ENCODE measurements at places on chromosomes 1 and 21.

- DNase-seq, result no peak
Observed at GRCh38 chr21:45029948-45030681, 44.3 kb upstream of the ADARB1 start.

- DNase-seq, result no peak
Observed at GRCh38 chr1:26158908-26159742, at the start of gene FAM110D. FAM110D (plus strand) TSS chr1:26159079; CDS start chr1:26161292, 2,213 bp downstream.

- no peak for DNase-seq
Observed at GRCh38 chr1:150906329-150906728, 19.4 kb downstream of the CTXND2 start.

DNA sequence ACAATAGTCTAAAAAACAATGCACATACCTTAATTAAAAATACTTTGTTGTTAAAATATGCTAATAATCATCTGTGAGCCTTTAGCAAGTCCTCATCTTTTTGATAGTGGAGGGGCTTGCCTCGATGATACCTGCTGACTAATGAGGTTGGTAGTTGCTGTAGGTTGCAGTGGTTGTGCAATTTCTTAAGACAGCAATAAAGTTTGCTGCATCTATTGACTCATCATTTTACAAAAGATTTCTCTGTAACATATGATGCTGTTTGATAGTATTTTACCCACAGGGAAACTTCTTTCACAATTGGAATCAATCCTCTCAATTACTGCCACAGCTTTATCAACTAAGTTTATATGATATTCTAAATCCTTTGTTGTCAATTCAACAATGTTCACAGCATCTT is 7.6 kb downstream of the C1orf87 start:
- no peak for DNase-seq

DNA sequence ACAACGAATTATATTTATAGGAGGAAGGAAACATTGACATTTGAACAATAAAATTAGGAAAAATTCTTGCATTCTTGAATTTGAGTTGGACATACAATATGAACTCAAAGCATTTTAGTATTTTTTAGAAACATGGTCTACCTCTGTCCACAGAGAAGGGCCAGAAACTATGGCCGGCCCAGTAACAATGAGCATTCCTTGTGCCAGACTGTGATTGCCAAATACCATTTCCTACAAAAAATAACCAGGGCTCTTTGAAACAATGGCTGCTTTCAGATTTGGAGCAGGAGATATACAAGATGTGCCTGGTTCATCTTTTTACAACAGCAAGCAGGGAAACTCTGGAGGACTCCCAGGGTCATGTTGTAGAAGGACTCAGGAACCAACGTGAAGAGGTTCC is 38.4 kb downstream of the NOS1AP start:
- DNase-seq, result no peak

DNA sequence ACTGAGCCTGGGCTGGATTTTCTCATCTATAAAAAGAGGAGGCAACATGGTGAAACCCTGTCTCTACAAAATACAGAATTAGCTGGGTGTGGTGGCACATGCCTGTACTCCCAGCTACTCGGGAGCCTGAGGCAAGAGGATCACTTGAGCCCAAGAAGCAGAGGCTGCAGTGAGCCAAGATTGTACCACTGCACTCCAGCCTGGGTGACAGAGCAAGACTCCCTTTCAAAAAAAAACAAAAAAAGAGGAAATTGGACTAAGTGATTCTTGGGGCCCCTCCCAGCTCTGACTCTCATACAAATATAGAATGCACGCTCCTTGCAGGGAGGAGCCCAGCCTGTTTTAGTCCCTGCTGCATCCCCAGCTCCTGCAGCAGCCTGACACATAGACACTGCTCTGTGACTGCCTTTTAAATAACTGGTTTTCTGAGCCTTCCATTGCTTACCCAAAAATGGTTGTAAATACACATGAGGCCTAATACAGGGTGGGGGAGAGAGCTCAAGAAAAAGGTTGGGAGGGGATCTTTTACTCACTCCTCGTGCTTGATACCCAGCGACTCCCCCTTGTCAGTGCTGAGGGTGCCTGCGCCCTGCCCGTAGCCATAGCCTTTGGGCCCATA is 17.2 kb downstream of the CSRP1 start:
- no peak for DNase-seq

DNA sequence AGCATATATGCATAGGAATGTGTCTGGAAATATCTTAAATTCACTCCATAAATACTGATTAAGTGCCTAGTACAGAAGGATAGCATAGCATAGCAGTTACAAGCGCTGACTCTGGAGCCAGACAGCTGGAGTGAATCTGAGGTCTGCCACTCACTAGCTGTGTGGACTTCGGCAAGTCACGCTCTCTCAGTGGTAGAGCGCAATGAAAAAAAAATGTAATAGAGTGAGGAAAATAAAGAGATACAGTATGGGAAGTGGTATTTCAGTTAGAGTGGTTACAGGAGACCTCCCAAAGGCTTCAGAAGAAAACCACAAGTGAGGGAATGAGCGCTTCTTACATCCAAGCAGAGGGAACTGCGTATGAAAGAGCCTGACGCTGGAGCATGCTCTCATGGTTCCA is 338.9 kb upstream of the PRMT6 start:
- no peak for DNase-seq

GRCh38 chr1:14661222-14661621 is 62.7 kb downstream of the KAZN start:
- no peak for DNase-seq

GRCh38 chr1:85816606-85817005 is 108.4 kb upstream of the ZNHIT6 start:
- no peak for DNase-seq

- DNase-seq, result no peak
Observed at GRCh38 chr1:2921970-2922686, 99.1 kb upstream of the ACTRT2 start.

DNA sequence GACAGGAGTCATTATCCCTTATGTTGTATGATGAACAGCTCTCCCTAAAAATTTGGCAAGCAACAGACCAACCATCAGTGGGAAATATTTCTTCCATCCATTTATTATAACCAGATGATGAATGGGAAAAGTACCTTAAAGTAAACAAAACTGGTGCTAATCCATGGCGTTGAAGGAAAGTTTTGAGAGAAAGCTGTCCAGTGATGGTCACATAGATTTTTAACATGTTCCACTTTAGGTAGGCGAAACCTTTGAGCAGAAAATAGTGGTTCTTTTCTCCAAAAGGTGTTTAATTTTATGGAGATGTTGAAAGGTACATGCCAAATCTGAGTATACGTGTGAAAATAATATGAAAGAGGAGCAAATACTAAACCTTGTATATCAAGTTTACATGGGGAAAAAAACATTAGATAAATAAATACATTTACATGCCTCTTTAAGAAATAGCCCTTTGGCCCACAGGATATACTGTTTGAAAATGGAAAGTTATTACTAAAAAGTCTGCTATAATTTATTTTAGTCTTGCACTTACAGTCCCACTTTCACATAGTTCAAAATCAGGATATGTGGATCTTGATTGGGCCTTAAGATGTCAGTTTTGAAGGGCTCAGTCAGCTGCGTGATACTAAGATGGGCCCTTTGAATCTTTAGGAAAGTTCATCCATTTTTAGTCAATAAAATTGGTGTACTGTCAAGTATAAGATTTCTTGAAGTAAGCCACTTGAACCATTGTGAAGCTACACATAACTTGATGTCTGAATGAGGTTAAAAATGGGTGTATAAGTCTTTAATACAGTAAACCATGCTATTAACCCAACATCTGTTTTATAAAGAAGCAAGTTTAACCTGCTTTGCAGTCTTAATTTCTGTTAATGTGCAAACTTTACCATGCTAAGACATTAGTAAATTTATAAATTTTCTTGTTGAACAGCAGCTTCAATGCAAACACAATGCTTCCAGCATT is 10.5 kb downstream of the RPL5 start:
- DNase-seq, result no peak

- no peak for DNase-seq
Observed at GRCh38 chr1:177799746-177800145, 170.1 kb downstream of the SEC16B start.

- DNase-seq, result no peak
Observed at GRCh38 chr21:31456201-31456600, 112.1 kb upstream of the TIAM1 start.

- peak; percentile 47 for DNase-seq
Observed at GRCh38 chr1:227793948-227794816, 21.3 kb upstream of the PRSS38 start.

- DNase-seq, result no peak
Observed at GRCh38 chr1:196450143-196451095, 157.8 kb downstream of the KCNT2 start.

- DNase-seq, result no peak
Observed at GRCh38 chr1:72516264-72516663, 233.9 kb upstream of the NEGR1 start.

DNA sequence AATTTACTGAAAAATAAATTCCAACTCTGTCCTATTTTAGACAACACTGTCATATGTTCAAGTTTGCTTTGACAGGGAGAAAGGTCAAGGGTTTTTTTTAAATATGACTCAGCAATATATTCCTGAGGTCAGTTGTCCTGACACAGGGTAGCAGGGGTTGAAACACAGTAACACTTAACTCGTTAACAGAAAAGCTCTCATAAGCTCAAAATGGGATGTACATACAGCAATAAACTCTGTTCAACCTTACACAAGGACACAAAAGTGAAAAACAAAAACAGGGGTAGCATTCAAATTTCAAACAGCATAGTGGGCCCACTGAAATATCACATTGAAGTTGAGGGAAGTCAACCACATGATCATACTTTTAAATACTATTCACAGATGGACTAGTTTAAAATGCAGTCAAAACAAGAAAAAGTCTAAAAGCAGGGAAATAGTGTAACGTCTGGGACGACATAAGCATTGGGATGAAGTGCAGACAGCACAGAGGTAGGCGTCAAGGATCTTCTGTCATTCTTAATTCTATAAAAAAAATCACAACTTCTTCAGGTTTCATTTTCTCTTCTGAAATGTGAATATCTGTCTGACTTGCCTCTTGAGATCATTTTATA is 89.9 kb downstream of the SLC44A5 start:
- no peak for DNase-seq

DNA sequence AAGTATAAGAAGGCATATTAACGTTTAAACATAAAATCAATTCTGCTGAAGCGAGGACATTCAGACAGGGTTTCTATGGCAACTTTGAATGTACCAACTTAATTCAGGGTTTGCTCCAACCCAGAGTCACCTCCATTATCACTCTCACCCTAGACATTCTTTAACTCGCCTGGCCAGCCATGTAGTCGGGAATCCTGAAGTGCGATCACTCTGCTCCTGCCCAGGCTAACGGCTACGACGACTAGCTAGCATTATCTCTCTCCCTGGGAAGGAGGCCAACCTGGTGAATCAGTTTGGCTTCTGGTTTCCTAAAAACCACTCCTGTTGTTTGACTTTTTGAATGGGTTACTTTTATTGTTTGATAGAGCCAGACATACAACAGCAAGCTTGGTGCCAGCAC is 38.9 kb upstream of the ZBTB18 start:
- DNase-seq, result peak; percentile 12

GRCh38 chr1:56375326-56375804 is 204.0 kb downstream of the PLPP3 start:
- no peak for DNase-seq

DNA sequence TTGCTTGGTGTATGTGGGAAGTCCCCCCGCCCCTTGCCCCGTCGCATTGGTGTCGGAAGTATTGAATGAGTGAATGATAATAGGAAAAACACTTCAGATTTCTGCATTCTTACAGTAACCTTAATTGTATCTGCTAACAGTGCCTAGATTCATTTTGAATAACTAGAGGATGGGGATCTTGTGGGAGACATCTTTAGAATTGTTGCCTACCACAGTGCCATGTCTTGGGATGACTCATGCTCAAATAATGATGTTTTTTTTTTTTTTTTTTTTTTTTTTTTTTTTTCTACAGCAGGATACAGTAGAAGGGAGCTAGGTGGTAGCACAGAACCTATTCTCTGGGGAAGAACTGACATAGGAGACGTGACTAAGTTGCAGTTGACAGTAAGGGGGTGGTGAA is 237.9 kb downstream of the USP25 start:
- no peak for DNase-seq

GRCh38 chr1:206568256-206568655 is 44.0 kb downstream of the EIF2D start:
- no peak for DNase-seq

GRCh38 chr1:167465743-167466142 is 52.6 kb downstream of the CD247 start:
- DNase-seq, result no peak

- no peak for DNase-seq
Observed at GRCh38 chr21:19458295-19458694, 1054.7 kb upstream of the TMPRSS15 start.

- DNase-seq, result no peak
Observed at GRCh38 chr1:118339400-118340124, 154.5 kb upstream of the SPAG17 start.

DNA sequence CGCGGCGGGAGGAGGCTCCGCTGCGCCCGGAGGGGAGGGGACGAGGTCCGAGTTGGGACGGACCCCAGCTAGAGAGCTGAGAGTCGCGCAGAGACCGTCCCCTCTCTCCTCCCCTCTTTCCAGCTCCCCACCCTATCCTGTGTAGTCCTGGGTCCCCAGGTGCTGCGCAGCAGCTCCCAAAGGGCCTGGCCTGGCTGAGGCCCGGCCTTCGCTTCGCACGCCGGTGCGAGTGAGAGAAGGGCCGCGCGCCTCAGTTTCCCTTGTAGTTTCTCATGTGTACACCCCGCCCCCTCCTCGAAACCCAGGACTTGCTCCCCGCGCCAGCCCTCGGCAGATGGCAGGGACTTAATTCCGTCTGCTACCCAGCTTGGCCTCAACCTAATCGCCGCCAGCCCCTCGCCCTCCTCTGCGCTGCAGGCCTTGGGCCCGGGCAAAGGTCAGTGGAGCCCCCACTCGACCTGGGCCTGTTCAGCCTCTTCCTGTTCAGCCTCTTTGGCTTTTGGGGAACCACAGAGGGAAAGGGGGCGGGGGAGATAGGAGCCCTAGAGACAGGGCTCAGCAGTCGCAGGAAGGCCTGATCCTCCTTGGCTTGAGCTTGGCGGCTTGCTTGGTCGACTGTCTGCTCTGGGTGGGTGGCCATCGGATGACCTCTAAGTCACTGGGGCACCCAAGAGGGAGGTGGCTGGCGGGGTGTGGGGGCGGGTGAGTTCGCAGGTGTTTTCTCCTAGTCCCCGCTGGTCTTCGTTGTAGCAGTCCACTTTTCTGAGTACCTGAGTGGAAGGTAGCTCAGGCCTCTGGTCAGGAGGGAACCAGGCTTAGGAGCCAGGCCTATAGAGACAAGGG is 1.0 kb downstream of the ZNF687 start:
- DNase-seq, result peak; percentile 26

GRCh38 chr1:61626816-61627215 is 98.1 kb downstream of the TM2D1 start:
- no peak for DNase-seq

- DNase-seq, result peak; percentile 47
Observed at GRCh38 chr1:54364995-54365394, 41.2 kb downstream of the SSBP3 start.

DNA sequence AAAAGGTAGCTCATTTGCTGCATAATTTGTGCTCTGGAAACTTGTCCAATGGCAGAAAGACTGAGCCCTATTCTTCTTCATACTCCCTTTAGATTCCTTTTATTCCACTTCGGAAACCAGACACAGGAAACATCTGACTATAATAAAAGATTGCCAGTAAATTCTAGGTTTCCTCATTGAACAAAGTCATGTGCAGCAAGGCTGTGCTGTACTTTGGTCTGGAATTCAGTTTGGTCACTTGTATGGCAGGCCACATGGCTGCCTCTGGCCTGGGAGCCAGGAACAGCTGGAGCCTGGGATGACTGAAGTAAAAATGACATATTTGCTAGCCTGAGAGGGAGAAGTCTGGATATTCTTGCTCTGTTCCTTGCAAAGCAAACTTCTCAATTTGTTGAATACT is 79.6 kb downstream of the ST3GAL3 start:
- peak; percentile 29 for DNase-seq

GRCh38 chr1:117416546-117417125 is 49.4 kb downstream of the MAN1A2 start:
- no peak for DNase-seq

Data from mucosa of gallbladder (tissue), 1 donor.